Breast epithelium (tissue), 4 donors: ENCODE measurements at places on chromosomes 12 and 14. TPM values are rescaled to one million over a fixed set of nuclear protein-coding genes. Genes with fewer than 3 reads are reported as not detected.
A peak's percentile ranks its signal among the peaks of the same experiment; 100 is the strongest.

- H3K4me1 ChIP-seq: peaks cover 22% of the 10 kb centered on the region
- no peak overlapping the region for H3K27ac ChIP-seq
- no peak overlapping the region for H3K4me3 ChIP-seq
- no peak for DNase-seq
- no peaks in the 10 kb centered on the region for H3K36me3 ChIP-seq
- H3K27me3 ChIP-seq: no peaks in the 10 kb centered on the region
Observed at GRCh38 chr14:69699748-69700303, 67.1 kb upstream of the SRSF5 start.

- DNase-seq: no peak
- H3K4me1 ChIP-seq: no peaks in the 10 kb centered on the region
- H3K27me3 ChIP-seq: no peaks in the 10 kb centered on the region
- H3K4me3 ChIP-seq: no peak overlapping the region
Observed at GRCh38 chr12:3632754-3633153, 120.2 kb downstream of the CRACR2A start.

DNA sequence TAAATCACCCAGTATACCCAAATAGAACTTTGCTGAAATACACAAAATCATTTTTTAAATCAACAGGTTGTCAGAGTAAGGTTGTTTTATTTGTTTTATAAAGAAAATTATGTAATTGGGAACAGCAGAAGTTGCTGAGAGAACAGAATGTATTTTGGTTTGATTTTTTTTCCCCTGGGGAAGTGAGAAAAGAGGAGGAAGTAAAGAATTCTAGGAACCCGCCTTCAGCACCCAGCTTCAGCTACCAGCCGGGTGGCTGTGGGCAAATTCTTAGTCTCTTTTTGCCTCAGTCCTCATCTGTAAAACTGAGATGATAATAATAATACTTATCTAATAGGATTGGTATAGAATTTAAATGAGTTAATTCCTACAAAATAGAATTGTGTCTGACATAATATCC is 119.4 kb downstream of the SRGAP1 start:
- no peaks in the 10 kb centered on the region for H3K4me1 ChIP-seq

DNA sequence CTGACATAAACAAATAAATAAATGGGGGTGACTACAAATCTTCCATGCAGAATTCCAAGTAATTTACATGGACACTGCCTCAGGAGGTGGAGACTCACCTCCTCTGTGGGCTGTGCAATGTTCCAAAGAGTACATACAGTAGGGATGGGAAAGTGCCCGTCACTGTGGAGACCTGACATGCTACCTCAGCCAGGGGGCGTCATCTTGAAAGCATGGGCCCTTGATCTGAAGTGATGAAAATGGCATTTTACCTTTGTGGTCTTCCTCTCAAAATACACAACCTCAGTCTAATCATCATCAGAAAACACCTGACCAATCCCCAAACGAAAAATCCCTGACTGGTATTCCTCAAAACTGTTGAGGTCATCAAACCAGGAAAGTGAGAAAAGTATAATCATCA is 48.4 kb downstream of the ANAPC7 start:
- no peak overlapping the region for H3K27ac ChIP-seq
- no peaks in the 10 kb centered on the region for H3K36me3 ChIP-seq
- no peak for DNase-seq
- H3K27me3 ChIP-seq: no peaks in the 10 kb centered on the region
- no peak overlapping the region for H3K4me3 ChIP-seq

DNA sequence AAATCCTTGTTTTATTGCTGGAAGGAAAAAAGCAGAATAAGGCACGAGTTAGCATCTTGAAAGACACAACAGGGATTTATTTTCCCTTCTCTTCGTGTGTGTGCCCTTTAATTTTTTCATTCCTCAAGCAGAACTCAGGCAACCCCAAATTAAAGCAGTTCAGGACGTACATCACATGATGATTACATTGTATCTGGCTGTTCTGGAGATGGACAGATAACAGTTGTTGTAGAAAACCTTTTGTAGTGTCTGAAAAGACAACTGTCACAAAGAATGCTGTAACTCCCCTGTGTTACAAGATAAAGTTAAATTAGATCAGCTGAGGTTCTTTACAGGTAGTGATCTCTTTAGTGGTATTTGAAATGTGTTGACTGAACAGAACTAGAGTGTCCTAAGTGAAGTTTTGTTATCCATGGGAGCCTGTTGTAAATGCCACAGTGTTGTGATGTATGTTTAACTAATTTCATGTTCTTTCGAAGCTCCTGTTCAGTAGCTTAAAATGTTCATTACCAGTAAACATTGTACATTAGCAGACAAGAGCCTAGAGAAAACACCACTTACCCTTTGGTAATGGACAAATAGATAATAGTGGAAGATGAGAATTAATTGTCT is 58.5 kb downstream of the TMTC2 start:
- DNase-seq: no peak
- H3K27me3 ChIP-seq: no peaks in the 10 kb centered on the region
- H3K4me3 ChIP-seq: no peak overlapping the region
- H3K4me1 ChIP-seq: no peaks in the 10 kb centered on the region
- H3K36me3 ChIP-seq: no peaks in the 10 kb centered on the region
- no peak overlapping the region for H3K27ac ChIP-seq

DNA sequence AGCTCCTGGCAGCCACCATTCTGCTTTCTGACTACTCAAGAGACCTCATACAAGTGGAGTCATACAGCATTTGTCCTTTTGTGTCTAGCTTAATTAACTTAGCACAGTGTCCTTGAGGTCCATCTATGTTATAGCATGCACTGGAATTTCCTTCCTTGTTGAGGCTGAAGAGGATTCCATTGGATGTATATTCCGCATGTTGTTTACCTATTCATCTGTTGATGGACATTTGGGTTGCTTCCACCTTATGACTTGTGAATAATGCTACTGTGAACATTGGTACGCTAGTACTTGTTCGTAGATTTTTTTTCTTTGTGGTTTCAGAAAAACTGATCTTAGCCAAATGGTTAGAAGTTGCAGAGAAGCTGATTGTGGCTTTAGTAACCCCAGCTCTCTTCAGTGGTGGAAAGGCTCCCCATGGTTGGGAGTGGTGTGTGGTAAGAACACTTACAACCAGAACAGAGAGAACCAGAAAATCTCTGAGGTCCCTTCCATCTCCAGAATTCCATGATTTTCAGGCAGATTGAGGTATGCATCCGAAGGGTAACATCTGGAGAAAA is 118.4 kb downstream of the SAMD4A start:
- H3K4me1 ChIP-seq: no peaks in the 10 kb centered on the region
- no peak for DNase-seq
- H3K4me3 ChIP-seq: no peak overlapping the region
- no peaks in the 10 kb centered on the region for H3K27me3 ChIP-seq
- H3K36me3 ChIP-seq: no peaks in the 10 kb centered on the region
- H3K27ac ChIP-seq: peak overlapping the region; percentile 92

DNA sequence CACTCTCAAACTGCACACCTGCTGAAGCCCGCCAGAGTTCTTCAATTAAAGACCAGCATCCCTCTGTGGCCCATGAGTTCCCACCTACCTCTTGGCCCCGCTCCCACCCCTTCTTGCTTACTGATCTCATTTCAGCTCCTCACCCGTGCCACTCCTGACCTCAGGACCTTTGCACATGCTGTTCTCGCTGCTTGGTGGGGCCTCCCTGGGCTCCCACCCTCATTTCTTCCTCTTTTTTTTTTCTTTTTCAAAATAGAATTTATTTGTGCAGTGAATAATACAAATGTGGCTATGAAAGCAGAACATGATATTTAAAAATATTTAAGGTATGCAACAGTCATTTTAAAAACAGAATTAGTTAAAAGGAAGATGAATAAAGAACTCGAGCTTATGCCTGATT is 8.5 kb upstream of the SERPINA9 start:
- no peaks in the 10 kb centered on the region for H3K4me1 ChIP-seq
- peaks cover 5% of the 10 kb centered on the region for H3K27me3 ChIP-seq
- no peak for DNase-seq
- H3K4me3 ChIP-seq: no peak overlapping the region
- no peaks in the 10 kb centered on the region for H3K36me3 ChIP-seq
- no peak overlapping the region for H3K27ac ChIP-seq

- no peak overlapping the region for H3K4me3 ChIP-seq
- peak overlapping the region; percentile 78 for H3K27ac ChIP-seq
- H3K4me1 ChIP-seq: peaks cover 8% of the 10 kb centered on the region
- H3K27me3 ChIP-seq: no peaks in the 10 kb centered on the region
Observed at GRCh38 chr14:100533656-100534485, 53.3 kb downstream of the BEGAIN start.

GRCh38 chr12:89267404-89267803 is 84.9 kb downstream of the DUSP6 start:
- H3K27ac ChIP-seq: no peak overlapping the region
- H3K4me1 ChIP-seq: no peaks in the 10 kb centered on the region
- H3K27me3 ChIP-seq: no peaks in the 10 kb centered on the region

- H3K27me3 ChIP-seq: no peaks in the 10 kb centered on the region
- H3K27ac ChIP-seq: no peak overlapping the region
- DNase-seq: peak; percentile 56
Observed at GRCh38 chr12:107372229-107372658, 278.9 kb upstream of the CRY1 start.

The GXYLT1 gene
- 12.8 TPM for total RNA-seq
